Muscle of leg (tissue), 16 donors: ENCODE measurements at places on chromosomes 5 and 9. TPM values are rescaled to one million over a fixed set of nuclear protein-coding genes. Genes with fewer than 3 reads are reported as not detected.

GRCh38 chr5:73892806-73893205 is 266.8 kb downstream of the ARHGEF28 start:
- no peak overlapping the region for H3K27ac ChIP-seq
- H3K4me1 ChIP-seq: no peaks in the 10 kb centered on the region
- no peaks in the 10 kb centered on the region for H3K36me3 ChIP-seq
- H3K27me3 ChIP-seq: no peaks in the 10 kb centered on the region

DNA sequence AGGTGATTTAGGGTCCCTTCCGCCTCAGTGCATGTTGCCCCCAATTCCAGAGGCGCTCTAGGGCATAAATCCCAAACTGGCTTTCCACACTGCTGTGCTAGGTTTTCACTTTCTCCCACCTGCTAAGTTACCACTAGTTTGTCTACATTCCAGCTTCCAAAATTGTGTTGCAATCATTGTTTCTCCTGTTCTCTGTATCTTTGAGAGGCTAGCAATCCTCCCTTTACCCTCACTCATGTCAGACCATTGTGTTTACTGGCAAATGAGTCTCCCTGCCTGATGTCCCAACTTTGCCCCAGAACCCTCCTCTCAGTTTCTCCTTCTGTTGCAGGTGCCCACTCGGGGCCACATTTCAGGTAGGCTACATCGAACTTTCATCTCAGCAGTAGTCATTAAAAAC is 221.3 kb downstream of the PDZD2 start:
- H3K27me3 ChIP-seq: peaks cover 10% of the 10 kb centered on the region
- H3K27ac ChIP-seq: no peak overlapping the region
- H3K4me1 ChIP-seq: peaks cover 8% of the 10 kb centered on the region
- H3K36me3 ChIP-seq: no peaks in the 10 kb centered on the region

GRCh38 chr5:40390281-40391149 is 289.2 kb upstream of the PTGER4 start:
- peak; percentile 92 for DNase-seq
- no peaks in the 10 kb centered on the region for H3K27me3 ChIP-seq
- no peaks in the 10 kb centered on the region for H3K36me3 ChIP-seq

DNA sequence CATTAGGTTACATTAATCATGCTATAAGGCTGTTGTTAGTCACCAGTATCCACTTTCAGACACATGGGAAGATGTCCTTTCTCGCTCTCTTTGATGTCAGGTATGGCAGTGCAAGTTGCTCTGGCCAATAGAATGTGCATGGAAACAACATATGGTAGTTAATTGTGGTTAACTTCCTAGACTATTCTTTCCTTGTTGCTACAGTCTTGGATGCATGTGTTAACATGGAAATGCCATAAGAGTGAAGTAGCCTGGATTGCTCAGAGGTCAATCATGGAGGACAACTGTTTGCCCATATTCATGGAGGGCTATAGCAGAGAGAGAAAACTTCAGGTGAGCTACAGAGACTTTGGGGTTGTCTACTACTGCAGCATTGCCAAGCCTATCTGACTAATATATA is 245.8 kb upstream of the GAS1 start:
- H3K4me1 ChIP-seq: peaks cover 12% of the 10 kb centered on the region
- H3K36me3 ChIP-seq: no peaks in the 10 kb centered on the region
- no peaks in the 10 kb centered on the region for H3K27me3 ChIP-seq
- no peak overlapping the region for H3K4me3 ChIP-seq
- no peak for DNase-seq

DNA sequence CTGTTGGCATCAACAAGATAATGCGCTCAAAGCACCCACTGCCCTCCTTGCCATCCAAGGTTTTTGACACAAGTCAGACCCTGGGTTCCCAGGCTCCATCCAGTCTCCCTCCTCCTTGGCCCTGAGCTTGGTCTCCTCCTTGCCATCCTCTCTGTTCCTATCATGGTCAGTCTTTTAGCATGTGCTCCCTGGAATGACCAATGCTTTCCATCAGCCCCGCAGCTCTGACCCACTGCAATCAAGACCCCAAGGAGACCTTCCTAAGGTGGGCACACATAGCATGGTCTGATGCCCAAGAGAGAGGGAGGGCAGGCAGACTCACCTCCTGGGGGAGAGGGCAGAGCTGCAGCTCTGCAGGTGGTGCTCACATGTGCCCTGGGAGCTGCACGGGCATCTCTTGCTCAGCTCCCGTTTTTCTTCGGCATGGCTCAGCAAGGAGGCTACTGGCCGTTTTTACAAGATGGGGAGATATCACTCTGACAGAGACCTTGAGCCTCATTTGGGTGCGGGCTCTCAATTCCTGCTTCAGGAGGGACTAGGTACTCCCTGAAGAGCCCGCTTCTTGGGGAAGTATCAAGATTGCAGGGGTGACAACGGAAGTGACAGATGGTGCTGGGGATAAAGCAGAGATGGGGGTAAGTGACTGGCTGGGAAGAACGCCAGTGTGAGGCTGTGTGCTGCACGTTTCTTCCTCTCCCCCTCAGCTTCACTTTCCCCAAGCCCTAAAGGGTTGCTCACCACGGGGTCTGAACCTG is 3.3 kb downstream of the SEPTIN8 start:
- no peaks in the 10 kb centered on the region for H3K36me3 ChIP-seq
- no peak for DNase-seq
- peaks cover 8% of the 10 kb centered on the region for H3K27me3 ChIP-seq
- no peak overlapping the region for H3K27ac ChIP-seq
- H3K4me3 ChIP-seq: no peak overlapping the region
- H3K4me1 ChIP-seq: peaks cover 68% of the 10 kb centered on the region

DNA sequence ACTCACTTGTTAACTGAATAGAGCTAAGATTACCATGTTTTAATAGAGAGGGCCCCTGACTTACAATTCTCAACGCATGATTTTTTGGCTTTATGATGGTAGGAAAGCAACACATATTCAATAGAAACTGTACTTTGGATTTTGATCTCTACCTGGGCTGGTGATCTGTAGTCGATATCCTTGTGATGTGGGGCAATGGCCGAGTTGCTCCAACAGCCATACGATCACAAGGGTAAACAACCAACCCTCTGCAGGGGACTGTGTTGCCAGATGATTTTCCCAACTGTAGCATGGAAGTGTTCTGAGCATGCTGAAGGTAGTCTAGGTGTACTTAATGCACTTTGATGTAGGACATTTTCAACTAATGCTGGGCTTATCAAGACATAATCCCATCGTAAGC is 36.5 kb downstream of the NSUN2 start:
- H3K27me3 ChIP-seq: no peaks in the 10 kb centered on the region
- H3K27ac ChIP-seq: no peak overlapping the region
- peaks cover 43% of the 10 kb centered on the region for H3K36me3 ChIP-seq
- H3K4me1 ChIP-seq: no peaks in the 10 kb centered on the region

DNA sequence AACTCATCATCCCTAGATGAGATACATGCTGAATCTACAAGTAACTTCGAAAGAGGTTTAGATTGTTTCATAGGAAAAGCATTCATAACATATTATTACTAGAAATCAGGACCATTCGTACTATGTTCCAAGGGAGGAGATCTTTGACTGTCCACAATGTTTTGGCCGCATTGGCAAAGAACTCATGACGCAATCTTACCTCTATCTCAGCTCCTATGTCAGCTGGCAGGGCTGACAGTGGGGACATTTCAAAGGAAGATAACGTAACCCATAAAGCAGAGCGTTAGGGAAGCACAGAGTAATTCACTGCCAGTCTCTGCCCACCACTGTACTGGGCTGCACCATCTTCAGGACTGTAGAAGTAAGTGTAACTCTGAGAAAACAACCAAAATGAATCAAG is 69.7 kb downstream of the EFNA5 start:
- no peaks in the 10 kb centered on the region for H3K4me1 ChIP-seq
- H3K36me3 ChIP-seq: no peaks in the 10 kb centered on the region
- no peak overlapping the region for H3K27ac ChIP-seq

DNA sequence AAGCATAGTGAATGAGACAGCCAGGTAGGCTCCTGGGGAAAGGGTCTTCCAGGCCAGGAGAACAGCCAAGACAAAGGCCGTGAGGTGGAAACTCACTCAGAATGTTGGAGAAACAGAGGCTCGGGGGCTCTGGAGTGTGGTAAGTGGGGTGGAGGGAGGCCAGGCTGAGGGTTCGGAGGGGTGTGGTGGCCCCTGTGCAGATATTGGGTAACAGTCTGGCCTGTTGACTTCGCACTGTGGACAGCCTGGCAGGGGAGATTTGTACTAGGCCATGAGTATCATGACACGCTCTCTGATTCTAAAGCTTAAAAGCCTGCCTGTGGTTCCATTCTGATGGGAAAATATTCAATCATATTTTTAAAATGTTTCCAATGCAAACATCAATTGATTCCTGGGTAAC is 239.3 kb downstream of the GADD45G start:
- DNase-seq: no peak
- no peaks in the 10 kb centered on the region for H3K36me3 ChIP-seq
- H3K4me1 ChIP-seq: peaks cover 28% of the 10 kb centered on the region
- H3K4me3 ChIP-seq: no peak overlapping the region
- no peak overlapping the region for H3K27ac ChIP-seq
- no peaks in the 10 kb centered on the region for H3K27me3 ChIP-seq

DNA sequence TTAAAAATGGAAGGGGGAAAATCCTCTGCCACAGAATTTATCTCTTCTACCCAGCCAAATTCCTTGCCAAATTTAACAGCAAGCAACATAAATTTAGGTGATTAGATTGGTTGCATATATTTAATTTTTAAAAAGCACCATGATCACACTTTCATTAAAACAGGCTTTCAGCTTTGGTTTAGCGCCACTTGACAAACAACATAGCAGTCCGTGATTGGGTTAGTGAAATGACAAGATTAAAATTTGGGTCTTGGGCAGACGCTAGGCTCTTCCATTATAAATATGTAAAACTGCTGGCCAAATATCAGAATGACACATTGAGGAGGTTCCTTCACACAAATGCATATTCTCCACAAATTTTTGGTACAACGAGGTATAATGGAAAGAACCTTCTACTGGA is 58.2 kb upstream of the CER1 start:
- H3K4me1 ChIP-seq: peaks cover 21% of the 10 kb centered on the region
- DNase-seq: no peak
- H3K36me3 ChIP-seq: peaks cover 5% of the 10 kb centered on the region
- no peak overlapping the region for H3K4me3 ChIP-seq

DNA sequence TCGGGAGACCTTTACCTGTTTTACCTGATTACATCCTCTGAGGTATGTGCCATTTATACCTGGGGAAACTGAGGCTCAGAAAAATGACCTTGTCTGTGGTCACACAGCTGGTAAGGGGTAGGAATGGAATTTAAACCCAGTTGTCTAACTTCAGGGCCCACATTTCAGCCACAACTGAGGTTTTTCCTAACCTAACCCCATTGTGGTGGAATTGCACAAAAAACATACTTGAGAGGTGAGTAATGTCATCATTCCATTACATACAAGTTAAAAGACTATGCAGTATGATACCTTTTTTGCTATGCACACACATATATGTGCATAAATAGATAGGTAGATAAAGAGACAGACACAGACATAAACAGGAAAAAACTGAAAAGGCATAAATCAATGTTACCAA is 14.1 kb downstream of the FGF1 start:
- H3K27me3 ChIP-seq: no peaks in the 10 kb centered on the region
- DNase-seq: no peak

DNA sequence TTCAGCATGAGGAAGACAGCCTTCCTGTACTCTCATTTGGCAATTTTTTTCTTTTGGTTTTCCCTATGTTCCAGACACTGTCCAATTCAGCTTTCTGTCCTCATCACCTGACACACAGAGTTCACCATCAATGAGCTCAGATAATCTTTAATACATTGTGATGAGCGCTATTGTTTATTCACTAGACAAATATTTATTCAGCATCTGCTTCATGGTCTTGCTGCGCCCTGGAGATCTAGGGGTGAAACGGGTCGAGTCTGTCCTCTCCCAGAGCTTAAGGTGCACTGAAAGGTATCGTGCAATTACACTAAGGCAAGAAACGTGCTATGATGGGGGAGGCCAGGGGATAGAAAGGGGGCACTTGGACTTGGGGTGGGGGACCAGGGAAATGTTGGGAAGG is 281.6 kb downstream of the ZSWIM6 start:
- H3K4me1 ChIP-seq: peaks cover 2% of the 10 kb centered on the region
- peaks cover 3% of the 10 kb centered on the region for H3K27me3 ChIP-seq
- H3K27ac ChIP-seq: no peak overlapping the region
- H3K4me3 ChIP-seq: no peak overlapping the region

GRCh38 chr5:16508730-16509531 is 43.3 kb upstream of the ZNF622 start:
- H3K27me3 ChIP-seq: no peaks in the 10 kb centered on the region
- H3K36me3 ChIP-seq: no peaks in the 10 kb centered on the region
- DNase-seq: peak; percentile 59
- peaks cover 3% of the 10 kb centered on the region for H3K4me1 ChIP-seq

DNA sequence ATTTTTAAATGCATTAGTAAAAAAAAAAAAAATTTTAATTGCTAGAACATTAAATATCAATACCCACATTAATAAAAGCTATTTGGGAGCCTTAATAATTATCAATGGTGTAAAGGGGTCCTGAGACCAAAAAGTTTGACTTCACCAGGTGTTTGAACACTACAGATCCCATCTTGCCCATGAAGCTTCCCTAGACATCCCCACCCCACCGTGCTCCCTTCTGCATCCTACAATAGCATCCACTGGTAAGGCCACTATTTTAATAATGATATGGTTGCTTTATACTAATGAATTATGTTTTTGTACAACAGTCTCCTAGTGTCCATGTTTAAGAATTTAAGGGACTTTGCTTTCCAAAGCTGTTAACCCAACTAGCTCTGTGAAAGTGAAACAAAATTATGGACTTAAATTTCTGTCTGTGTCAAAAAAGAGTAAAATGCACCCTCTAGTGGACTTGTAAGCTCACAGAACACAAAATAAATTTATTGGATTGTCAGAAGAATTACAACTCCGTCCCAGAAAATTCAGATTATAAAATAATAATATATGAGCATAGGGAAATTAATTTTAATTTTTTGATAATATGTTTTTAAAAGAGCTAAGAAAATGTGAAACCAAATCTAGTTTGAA is 76.0 kb downstream of the ARL15 start:
- peak; percentile 64 for DNase-seq
- no peak overlapping the region for H3K27ac ChIP-seq
- H3K4me1 ChIP-seq: peaks cover 4% of the 10 kb centered on the region
- no peaks in the 10 kb centered on the region for H3K36me3 ChIP-seq
- no peaks in the 10 kb centered on the region for H3K27me3 ChIP-seq

GRCh38 chr5:158553962-158554336 is 545.8 kb downstream of the EBF1 start:
- H3K27me3 ChIP-seq: no peaks in the 10 kb centered on the region
- peaks cover 11% of the 10 kb centered on the region for H3K4me1 ChIP-seq
- peak overlapping the region; percentile 84 for H3K27ac ChIP-seq
- no peak for DNase-seq
- H3K4me3 ChIP-seq: no peak overlapping the region

The TLX3 gene
- not detected for total RNA-seq

The IL3 gene
- total RNA-seq: not detected

The DMRTA1 gene
- total RNA-seq: 0.35 TPM

The CDH18 gene
- 13.4 TPM for total RNA-seq

The COL5A1 gene
- total RNA-seq: 330 TPM

The GRM6 gene
- total RNA-seq: not detected
